ENCODE measurements at places on chromosomes 4 and X.

- DNase-seq: no peak
Observed at GRCh38 chrX:51804741-51805140, 61.5 kb downstream of the GSPT2 start.

DNA sequence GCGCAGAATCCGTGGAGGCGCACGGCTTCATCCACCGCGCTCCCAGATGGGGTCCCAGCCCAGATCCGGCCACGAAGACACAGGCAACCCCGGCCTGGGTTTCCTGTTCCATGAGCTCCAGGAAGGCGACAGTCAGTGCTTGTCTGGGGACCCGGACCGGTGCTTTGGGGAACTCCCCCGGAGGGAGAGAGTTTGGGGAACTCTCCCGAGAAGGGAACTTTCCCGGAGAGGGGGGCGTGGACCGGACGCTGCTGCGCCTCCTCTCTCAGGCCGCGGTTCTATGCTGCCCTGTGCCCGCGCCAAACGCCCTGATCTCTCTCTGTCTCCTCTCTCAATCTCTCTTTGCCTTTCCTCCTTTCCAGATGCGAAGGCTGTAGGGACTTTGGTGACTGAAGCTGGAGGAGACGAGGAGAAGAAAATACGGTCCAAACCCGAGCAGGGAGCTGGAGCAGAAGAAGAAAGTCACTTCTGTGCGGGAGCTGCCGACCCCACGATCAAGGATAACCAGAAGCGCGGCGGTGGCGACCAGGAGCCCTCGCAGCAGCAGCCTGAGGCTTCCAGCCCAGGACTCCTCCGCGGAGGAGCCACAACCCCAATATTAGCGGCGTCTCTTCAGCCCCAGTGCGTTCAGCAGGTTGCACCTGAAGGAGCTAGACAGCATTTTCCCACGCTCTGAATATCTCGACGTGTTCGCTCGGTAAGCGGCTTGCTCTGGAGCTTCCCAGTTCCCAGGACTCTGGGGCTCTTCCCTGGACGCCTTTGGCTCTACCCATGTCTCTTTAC is 47.6 kb upstream of the NKAP start:
- no peak for DNase-seq

DNA sequence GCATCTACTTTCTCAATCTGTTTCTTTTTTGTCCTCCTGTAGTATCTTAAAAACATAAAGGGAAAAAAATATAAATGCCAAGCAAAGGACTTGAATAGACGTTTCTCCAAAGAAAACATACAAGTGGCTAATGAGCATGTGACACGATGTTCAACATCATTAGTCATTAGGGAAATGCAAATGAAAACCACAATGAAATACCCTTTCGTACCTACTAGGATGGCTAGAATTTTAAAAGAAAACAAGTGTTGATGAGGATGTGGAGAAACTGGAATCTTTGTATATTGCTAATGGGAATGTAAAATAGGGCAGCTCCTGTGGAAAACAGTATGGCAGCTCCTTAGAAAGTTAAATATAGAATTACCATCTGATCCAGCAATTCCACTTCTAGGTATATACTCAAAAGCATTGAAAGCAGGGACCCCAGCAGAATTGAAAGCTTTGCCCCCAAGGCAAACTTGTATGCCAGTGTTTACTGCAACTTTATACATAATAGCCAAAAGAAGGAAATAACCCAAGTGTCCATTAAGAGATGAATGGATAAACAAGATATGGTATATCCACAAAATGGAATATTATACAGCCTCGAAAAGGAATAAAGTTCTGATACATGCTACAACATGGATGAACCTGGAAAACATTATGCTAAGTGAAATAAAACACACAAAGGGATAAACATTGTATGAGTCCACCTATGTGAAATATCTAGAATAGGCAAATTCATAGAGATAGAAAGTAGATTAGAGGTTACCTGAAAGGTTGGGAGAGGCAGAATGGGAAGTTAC is 138.3 kb downstream of the SH3KBP1 start:
- no peak for DNase-seq

GRCh38 chr4:113550510-113550909 is 211.0 kb downstream of the CAMK2D start:
- no peak for DNase-seq

DNA sequence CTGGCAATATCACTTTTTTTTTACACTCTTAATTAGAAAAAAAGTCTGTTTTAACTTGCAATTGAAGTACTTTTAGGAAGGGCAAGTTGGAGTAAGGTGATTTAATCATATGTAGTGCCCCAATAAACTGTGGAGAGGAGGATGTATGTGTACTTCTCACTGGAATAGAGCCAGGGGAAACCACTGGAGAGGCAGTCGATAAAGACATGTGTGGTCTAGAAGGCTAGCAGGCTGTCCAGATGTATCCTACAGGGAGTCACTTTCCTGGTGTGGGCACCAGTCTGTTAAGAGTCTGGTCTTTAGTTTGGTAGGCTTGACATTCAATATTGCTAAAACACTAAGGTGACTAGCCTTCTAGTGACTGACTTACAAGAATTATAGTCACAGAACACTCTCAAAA is 9.6 kb upstream of the SGMS2 start:
- no peak for DNase-seq

DNA sequence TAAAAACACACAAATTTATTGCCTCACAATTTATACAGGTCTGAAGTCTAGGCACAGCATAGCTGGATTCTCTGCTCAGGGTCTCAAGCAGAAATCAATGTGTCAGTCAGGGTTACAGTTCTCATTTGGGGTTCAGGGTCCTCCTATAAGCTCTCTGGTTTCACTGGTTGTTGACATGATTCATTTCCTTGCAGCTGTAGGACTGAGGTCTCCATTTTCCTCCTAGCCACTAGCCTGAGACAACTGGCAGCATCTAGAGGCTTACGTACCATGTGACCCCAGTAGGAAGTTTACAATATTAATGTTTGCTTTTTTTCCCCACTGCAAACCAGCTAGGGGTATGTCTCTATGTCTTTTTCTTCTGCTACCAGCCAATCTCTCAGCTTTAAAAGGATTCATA is 102.5 kb downstream of the CPEB2 start:
- no peak for DNase-seq

- DNase-seq: no peak
Observed at GRCh38 chr4:169758401-169758962, 738 bp upstream of the HPF1 start.

DNA sequence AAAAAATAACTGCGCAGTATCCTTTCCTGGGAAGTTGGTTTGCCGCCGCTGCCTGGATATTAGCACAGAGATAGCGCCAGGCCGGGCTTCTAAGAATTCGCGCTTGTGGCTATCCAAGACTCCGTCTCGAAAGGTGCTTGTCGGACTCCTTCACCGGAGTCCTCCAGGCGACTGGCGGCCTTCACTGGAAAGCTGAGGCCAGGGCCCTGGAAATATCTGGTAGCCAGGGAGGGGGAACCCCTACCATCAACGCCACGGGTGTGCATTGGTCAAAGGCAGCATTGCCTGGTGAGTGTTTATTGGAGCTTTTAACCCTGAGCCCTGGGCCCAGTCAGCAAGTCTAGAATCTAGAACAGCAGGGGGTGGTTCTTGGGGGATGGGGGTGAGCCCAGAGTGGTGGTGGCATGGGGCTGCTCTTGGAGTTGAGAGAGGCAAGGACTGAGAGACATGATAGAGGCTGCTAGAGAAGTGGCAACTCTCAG is 577 bp upstream of the PIM2 start:
- DNase-seq: peak; percentile 8

All from RWPE1 (cell line).